ENCODE measurements at places on chromosomes 16 and 17.

DNA sequence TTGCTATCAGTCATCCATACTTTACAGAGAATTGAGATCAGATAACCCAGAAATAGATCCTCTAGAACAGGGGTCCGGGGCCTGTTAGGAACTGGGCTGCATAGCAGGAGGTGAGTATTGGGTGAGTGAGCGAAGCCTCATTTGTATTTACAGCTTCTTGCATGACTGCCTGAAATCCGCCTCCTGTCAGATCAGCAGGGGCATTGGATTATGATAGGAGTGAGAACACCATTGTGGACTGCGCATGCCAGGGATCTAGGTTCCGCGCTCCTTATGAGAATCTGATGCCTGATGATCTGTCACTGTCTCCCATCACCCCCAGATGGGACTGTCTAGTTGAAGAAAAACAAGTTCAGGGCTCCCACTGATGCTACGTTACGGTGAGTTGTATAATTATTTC, 13.0 kb upstream of the SCIMP start:
- DNase-seq = no peak

GRCh38 chr17:15882777-15883176, 62.2 kb upstream of the ADORA2B start:
- no peak for DNase-seq

DNA sequence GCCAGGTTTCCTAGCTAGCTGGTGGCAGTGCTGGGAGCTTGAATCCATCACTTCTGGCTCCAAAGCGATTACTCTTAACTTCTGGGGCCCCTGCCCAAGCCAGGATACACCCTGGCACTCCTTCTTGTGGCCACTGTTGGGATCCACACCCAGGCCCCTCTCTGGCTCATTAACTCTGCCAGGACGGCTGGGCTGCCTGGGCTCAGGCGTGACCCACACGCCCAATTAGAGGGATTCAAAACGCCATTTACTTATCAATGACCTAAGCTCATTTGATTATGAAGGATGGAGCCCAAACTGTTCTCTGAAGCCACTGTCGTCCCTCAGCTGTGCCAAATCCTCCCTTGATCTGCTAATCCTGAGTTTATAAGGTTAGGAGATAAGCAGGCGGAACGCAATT, 79.7 kb upstream of the BRD7 start:
- no peak for DNase-seq

GRCh38 chr17:17347234-17347955, 44.2 kb downstream of the NT5M start:
- no peak for DNase-seq

- DNase-seq = no peak
Observed at GRCh38 chr17:17700251-17700969, 19.2 kb downstream of the RAI1 start.

DNA sequence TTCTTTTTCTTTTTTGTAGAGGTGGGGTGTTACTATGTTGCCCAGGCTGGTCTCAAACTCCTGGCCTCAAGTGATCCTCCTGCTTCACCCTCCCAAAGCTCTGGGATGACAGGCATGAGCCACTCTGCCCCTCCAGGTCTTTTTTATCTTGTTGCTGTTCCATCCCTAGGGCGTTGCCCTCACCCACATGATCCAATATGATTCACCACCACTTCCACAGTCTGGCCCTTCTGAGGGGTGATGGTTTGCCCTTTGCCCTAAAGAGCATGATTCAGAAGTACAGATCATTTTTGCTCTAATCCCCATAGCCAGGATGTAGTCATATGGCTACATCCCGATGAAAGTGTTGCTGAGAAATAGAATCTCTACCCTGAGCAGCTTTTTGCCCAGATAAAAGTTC, 18.8 kb downstream of the STX4 start:
- DNase-seq = no peak

GRCh38 chr17:81002409-81003361, 11.0 kb downstream of the CHMP6 start:
- DNase-seq = no peak

DNA sequence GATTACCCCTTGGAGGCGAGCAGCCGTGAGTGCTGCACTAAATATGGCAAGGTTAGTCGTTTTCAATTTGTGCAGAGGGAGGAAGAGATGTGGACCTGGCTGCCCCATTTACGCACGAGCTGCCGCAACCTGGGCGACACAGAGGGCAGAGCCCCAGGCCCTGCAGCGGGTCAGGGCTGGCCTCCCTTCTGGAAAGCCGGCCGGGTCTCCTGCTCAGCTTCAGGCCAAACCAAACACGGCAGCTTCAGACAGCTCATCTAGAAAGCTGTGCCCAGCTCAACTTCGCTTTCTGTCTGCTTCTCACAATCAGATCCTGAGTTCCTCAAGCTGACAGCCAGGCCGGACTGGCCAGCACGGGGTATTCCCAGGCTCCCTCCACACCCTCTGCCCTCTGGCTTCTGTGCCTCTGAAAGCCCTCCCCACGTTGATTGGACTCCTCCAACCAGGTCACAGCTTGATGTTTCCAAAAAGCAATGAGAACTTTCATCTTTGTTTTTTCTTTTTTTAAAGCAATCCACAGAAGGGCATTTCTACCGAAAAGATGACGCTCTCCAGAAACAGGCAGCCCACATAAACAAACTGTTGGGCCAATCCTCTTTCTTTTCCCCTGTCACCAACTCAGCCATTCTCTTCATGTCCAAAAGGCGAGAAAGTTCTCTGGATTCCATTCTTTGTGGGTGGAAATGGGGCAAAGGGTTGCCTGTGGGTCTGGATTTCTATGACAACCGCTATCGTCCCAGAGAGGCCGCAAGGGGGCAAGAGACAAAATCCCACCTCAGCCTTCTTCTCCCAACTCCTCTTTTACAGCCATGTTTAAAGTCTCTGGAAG, 189.0 kb downstream of the ZFHX3 start:
- DNase-seq = no peak

DNA sequence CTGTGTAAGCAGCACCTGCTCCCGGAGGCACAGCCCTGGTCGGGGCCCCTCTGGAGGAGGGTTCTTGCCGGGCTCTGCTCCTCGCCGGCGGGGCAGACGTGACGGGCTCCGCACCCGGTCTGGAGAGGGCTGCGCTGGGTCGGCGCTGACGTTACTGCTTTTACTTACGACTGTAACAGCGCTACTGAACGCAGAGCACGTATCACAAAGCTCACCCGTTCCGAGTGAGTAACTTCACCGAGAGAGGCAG, 1.3 kb upstream of the RAB40C start:
- no peak for DNase-seq

DNA sequence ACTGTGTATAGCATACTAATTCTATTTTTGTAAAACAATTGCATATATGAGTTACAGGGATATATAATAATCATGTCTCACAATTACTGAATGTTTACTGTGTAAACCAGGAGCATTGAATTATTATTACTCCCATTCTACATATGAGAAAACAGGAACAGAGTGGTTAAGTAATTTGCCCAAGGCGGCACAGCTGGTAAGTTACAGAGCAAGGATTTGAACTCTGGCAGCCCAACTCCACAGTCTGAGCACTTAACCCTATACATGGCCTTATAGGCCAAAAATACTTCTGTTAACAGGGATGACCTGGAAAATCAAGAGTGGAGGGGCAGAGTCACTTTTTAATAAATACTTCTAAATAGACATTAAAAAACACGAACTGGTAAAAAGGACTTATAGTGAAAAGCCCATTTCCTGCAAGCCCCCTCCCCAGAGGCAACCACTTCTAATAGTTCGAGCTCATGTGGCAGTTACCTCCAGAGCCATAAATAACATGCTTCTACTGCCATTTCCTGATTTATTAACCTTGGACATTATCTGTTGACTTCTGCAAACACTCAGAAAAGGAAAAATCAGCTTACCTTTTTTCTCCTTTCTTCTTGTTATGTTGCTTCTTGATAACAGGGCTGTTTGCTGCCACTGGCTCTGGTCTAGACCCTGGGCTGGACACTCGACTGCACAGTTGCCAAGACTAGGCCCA, 22.1 kb upstream of the ADGRG1 start:
- DNase-seq = no peak

DNA sequence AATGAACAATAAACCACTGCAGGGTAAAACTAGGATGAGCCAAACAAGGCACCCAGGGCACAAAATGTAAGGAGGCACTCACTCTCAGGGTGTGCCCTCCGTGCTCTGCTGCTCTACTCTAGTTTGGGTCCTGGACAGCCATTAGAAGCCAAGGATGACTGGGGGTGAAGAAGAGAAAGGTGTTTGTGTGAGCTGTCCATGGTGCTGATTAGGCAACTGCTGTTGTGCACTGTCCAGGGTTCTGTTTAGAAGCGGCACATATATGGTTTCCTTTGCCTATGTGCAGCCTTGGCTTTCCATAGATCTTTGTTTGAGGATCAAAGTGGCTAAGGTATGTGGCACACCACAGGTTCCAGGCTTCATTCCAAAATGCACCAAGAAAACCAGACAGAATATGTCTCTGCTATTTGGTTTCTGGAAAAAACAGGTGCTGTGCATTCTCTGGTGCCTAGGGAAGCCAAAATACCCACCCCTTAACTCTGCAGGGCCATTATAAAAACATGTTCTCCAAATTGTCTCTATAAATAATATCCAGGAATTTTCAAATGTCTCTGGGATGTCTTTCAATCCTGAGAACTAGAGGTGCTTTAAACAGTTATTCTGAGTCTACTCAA, 123.5 kb downstream of the CBLN1 start:
- DNase-seq = no peak

- no peak for DNase-seq
Observed at GRCh38 chr16:84999857-85000480, 11.4 kb downstream of the ZDHHC7 start.

DNA sequence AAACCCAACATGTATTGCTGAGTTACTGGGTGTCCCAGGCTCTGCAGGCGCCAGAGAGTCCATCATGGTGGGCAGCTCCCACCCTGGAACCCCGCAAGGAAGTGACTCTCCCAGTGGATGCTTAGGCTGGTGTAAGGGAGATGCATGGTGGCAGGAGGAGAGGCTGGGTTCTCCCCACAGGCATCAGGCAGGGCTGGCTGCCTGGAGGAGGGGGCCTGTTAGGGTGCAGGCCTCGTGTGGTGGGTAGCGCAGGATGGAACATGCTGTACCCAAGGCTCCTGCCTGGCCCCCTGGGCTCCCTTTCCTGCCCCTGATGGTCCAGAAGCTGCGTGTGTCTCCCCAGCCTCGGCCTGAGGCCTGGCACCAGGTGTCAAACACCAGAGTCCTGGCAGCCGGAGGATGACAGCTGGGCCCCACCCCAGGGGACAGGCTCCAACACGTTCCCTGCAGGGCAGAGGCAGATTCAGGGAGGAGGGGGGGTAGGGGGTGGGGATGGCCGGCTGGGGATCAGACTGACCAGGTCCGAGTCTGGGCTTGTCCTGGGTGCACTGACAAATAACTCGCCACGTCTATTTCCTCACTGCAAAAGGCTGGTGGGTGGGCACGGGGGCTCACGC, 40.2 kb upstream of the CIBAR2 start:
- no peak for DNase-seq

DNA sequence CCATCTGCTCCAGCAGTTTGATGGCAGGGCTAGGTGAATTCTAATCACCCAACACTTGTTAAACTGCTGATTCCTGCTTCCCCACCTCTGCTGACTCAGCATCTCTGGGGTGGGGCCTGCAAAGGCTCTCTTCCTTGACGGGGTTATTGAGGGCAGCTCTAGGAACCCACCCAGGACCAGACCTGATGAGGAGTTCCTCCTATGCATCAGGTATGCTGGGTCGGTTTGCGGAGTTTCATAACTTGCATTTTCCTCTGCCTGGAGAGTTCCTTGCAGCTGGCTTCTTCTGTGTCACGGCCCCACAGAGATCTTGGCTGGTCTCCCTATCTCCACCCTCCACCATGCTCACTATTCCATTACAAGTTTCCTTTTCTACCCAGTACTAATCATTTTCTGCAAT, 93.4 kb upstream of the CCL2 start:
- no peak for DNase-seq

DNA sequence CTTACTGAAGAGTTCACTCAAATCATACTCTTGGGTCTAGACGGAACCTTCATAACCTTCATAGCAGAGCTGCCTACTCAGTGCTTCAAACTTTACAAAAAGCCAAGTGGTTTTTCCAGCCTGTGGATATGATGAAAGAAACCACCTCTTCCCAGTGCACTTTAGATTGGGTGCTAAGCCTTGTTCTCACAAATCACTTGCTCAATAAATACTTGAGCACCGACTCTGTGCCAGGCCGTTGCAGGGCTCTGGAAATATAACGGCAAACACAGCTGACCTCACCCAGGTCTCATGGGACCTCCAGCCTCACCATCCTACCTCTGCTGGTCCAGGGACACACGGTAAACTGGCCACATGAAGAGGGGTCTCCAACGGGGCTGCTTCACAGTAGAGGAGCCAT, 35.7 kb downstream of the CDRT4 start:
- DNase-seq = no peak

DNA sequence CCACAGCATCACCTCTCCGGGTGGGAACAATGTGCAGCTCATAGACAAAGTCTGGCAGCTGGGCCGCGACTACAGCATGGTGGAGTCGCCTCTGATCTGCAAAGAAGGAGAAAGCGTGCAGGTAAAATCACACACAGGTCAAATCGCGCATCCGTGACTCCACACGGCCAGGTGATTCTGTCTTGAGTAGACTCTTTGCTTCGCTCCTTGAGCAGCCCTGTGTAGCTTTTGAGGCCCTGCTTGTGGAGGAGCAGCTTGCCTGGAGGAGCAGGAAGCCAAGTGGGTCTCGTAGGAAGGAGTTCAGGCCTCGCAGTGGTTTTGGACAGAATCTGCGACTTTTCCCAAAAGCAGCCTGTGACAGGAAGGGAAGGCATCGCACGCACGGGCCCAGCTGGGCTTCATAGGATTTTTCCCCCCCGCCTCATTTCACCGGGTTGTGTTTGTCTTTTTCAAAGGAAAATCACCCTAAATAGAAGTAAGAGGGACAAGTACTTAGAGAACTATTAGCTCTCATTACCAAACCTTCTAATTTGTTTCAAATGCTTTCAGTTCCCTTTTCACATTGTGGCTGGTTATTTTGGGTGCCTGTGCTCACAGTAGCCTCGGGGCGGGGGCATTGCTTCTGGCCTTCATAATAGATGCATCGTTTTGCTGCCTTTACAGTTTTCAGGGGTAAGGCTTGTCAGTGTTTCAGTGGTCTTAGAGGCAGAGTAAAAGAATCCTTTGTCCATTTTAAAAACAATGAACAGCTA, 71.5 kb downstream of the SEC14L1 start:
- DNase-seq = no peak

All from esophagus muscularis mucosa (tissue), 4 donors.